ENCODE measurements at places on chromosomes 7 and 10.
A peak's percentile ranks its signal among the peaks of the same experiment; 100 is the strongest.

DNA sequence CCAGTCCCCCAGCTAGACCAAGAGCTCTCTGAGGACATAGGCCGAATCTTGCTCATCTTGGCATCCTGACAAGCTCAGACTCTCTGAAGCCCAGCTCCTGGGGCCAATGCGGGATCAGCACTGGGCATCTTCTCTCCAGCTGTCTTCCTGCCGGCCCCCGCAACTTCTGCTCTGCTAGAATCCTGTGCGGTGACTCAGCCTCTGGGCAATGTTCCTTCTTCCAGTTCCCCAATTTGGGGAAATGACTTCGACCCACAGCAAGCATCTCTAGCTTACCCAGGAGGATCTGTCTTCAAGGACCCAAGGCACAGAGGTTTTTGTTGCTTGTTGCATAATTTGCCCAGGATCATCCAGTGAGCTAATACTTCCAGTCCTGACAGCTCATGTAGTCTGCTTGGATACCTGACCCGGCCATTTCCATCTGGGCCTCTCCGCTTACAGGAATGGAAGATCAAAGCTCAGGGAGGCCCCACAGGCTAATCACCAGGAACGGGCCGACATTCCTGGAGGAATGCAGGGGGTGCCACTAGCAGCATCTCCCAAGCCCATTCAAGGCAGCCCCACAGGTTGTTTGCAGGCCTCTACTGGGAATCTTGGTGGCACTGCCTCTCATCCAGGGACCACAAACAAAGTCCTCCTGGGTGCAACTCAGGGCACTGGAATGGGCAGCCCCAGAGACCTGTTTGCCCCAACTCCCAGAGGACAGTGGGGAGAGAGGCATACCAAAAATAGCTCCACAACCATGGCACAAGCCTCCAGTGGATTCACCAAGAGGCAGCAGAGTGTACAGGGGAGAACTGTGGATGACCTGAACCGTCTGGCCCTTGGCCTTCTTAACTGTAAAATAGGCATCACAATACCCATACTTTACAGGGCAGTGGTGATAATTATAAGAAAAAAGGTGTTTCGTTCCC, 151.9 kb downstream of the NEURL1 start:
- no peak for DNase-seq

- DNase-seq = no peak
Observed at GRCh38 chr7:77404641-77405040, 11.5 kb downstream of the GSAP start.

DNA sequence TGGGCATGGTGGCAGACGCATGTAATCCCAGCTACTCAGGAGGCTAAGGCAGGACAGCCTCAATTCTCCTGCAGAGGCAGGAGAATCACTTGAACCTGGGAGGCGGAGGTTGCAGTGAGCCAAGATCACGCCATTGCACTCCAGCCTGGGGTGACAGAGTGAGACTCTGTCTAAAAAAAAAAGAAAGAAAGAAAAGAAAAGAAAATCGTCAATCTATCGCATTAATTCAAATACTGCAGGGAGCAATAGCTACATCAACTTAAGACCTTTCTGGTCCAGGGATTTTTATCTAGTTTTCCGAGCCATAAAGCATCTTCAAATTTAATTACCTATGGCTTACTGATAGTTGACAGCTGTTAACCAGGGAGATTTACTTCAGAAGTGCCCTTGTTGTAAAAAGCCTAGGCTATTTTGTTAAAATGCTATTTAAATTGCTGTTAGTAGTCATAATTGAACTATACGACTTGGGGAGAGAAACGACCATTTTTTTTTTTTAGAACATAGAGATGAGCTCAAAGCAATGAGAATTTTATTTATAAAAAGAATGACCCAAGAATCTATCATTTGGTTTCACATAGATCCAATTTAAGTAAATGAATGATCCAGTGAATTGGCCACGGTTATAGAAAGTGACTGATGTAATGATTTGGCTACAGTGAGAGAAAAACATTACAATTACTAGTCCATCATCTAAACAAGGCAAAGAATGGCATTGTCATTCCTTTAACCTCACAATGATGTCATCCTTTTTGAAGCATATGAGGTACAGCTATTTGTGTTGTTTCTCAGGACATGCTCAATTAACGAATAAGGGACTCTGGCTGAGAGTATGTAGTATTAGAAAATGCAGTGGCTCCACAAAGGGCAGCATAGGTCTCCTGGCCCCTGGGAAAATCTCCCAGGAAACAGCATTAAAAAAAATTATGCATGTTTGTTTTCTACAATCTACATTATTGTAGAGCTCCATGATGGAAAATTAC, 85.3 kb downstream of the SEMA3C start:
- DNase-seq = peak; percentile 33

- DNase-seq = no peak
Observed at GRCh38 chr7:32200646-32201045, 130.4 kb upstream of the PDE1C start.

DNA sequence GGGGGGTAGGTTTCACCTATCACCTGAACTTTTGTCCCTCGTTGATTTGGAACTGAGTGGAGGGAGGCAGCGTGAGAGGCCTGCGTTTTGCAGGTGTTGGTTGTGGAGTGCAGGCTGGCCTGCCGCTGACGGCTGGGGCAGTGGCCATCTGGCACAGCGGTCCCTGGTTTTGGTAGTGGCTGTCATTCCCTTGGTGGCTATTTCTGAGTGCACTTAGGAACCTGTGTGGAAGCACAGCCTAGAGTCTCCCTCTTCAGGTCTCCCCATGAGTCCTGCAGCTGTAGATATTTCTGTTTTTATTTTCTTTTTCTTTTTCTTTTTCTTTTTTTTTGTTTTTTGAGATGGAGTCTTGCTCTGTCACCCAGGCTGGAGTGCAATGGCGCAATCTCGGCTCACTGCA, 129.2 kb downstream of the CUL2 start:
- no peak for DNase-seq

- DNase-seq = no peak
Observed at GRCh38 chr7:128759242-128759641, 16.4 kb downstream of the OPN1SW start.

- DNase-seq = no peak
Observed at GRCh38 chr10:59750155-59750945, 2.9 kb downstream of the MRLN start.

- DNase-seq = peak; percentile 30
Observed at GRCh38 chr10:60986791-60987190, 42.8 kb upstream of the RHOBTB1 start.

- DNase-seq = no peak
Observed at GRCh38 chr10:88162852-88163251, 299.4 kb downstream of the PTEN start.

- DNase-seq = no peak
Observed at GRCh38 chr10:71701496-71702132, 18.0 kb downstream of the C10orf105 start.

DNA sequence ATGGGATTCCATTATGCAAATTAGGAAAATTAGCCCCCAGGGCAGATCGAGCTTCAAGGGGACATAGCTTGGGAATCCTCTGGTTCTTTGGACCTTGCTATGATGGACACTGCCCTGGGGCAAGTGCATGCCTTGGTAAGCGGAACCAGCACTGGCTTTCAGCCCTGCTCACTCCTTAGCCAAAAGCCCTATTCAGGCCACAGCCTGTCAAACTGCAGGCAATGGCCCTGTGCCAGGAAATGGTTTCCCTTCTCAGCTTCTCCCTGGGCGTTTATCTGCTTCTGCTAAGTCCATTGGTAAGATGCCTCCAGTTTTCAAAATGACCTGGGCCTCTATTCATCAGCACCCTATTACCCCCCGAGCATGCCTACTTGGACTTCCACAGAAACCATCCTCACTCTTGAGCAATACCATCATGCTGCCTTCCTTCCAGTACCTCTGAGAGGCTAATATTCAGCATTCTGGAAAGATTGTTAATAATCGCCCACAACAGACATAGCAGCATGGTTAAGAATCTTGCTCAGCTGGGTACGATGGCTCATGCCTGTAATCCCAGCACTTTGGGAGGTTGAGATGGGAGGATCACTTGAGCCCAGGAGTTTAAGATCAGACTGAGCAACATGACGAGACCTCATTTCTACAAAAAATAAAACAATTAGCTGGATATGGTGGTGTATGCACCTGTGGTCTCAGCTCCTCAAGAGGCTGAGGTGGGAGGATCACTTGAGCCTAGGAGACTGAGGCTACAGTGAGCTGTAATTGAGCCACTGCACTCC, 918.6 kb upstream of the AUTS2 start:
- no peak for DNase-seq

DNA sequence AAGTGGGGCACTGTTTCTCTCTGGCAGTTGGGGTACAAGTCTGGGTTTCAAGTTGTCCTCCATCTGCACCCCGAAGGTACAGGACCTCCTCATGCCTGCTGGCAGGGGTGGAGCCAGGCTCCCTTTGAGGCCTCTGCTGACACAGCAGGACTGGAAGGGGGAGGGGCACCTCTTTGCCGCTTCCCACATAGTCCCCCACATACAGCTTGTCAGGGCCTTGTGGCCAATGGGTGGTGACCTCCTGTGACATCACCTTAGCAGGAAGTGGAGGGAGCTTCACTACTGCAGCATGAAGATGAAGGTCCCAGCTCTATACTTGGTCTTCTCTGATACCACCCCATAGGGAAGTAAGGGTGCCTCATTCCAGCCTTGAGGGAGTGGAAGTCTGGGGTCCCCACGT, 167.8 kb downstream of the RAMP3 start:
- no peak for DNase-seq

GRCh38 chr10:10847387-10847786, 170.3 kb upstream of the CELF2 start:
- no peak for DNase-seq

GRCh38 chr7:25496476-25497368, 268.4 kb upstream of the NPVF start:
- DNase-seq = no peak

GRCh38 chr10:128411643-128412042, 285.4 kb upstream of the MKI67 start:
- DNase-seq = no peak

Data from NCI-H2227 treated with DMSO at 0.1 percent for 48 hours (cell line).